ENCODE measurements at places on chromosomes 11 and 22.
A peak's percentile ranks its signal among the peaks of the same experiment; 100 is the strongest.

DNA sequence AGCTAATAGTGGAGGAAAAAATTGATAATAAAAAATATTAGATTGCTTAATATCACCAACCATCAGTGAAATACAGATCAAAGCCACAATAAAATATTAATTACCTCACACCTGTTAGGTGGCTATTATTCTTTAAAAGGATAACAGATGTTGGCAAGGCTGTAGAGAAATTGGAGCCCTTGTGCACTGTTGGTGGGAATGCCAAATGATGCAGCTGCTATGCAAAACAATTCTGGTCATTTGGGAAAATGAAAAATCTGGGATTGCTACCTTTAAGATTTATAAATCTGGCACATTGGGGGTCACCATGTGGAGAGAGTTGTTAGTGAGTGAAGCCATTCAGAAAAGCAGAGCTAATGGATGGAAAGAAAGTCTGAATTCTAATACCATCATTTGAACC is 143.4 kb downstream of the FCHSD2 start:
- peak; percentile 30 for DNase-seq

- DNase-seq = no peak
Observed at GRCh38 chr11:66867425-66868040, 10.7 kb downstream of the LRFN4 start.

DNA sequence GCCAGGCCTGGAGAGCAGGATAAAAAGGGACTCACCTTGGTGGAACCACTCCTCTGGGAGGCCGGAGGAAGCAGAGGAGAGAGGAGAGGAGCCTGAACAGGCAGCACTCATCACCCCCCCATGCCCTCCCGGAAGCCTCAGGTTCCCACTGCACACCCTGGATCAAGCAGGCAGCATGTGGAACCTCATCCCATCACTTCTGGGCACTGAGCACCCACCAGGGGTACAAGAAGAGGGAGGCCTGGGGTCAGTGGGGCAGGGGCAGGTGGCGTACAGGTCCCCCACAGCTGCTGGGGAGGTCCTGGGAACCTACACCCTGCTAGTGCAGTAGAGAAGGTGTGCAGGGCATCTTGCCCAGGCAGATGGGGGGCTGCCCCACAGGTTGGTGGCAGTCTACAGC is 35.1 kb upstream of the TXNRD2 start:
- DNase-seq = no peak

- no peak for DNase-seq
Observed at GRCh38 chr22:50729391-50730012, 8.5 kb upstream of the ACR start.

- no peak for DNase-seq
Observed at GRCh38 chr11:114664641-114665040, 13.7 kb upstream of the NXPE2 start.

- DNase-seq = no peak
Observed at GRCh38 chr22:49380095-49380827, 447.4 kb downstream of the BRD1 start.

DNA sequence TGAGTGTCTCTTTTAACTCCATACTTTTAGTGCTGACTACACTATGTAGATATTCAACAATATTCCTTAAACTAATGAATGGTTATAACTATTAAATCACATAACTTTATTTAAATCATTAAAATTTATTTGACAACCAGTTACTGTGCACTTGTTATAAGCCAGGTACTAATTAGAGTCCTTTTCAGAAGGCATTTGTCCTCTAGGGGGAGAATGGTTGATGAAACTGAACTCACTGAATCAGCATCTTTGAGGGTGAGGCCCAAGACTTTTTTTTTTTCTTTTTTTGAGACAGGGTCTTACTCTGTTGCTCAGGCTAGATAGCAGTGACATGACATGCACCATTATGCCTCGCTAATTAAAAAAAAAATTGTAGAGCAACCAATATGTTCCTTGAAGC is 515.6 kb upstream of the CCDC90B start:
- no peak for DNase-seq

- DNase-seq = no peak
Observed at GRCh38 chr11:69352715-69353319, 58.9 kb downstream of the MYEOV start.

GRCh38 chr11:82675838-82676237 is 57.8 kb downstream of the FAM181B start:
- peak; percentile 80 for DNase-seq

- no peak for DNase-seq
Observed at GRCh38 chr11:70419307-70420007, 21.1 kb downstream of the CTTN start.

DNA sequence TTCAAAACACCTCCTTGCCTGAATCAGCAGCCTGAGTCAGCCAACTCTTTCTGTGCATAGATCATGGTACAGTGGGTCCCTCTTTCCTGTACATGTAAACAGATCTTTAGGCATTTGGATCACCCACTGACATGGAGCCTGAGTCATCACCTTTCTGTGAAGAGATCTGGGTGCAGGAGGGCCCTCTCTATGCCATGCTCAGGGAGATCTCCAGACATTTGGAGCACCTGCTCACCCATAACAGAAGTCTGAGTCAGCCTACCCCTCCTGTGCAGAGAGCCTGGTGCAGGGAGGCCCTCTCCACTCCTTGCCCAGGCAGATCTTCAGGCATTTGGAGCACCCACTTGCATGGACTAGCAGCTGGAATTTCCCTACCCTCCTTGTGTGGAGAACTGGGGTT is 56.2 kb upstream of the GLYAT start:
- DNase-seq = no peak

DNA sequence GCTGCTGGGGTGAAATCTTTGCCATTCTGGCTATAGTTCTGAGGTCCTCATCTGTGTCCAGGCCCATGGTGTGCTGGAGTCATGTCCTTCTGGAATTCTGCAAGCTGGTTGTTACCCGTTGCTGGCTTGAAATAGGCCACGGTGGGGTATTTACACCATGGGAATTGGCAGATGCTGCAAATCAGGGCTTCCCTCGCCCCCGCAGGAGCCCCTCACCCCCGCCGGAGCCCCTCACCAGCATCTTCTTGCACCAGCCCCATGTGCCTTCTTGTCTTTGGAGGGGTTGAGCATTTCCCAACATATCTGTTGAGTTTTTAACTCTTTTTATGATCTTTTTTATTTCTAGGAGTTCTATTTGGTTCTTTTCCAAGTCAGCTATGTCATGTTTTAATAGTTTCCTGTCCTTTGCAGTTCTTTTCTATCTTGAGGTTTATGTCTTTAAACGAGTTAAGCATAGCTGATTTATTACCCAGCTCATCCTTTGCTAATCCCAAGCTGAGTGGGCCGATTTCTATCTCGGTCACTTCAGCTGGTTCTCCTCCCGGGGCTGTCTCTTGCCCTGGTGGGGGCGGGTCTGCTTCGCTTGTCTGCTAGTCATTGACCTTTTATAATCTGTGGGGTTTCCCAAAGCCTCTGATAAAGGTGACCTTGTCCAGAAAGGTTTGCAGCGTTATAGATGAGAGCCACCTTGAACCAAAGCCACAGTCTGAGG is 17.6 kb downstream of the ANO1 start:
- DNase-seq = no peak

GRCh38 chr11:117606211-117606610 is 190.8 kb downstream of the DSCAML1 start:
- DNase-seq = no peak

DNA sequence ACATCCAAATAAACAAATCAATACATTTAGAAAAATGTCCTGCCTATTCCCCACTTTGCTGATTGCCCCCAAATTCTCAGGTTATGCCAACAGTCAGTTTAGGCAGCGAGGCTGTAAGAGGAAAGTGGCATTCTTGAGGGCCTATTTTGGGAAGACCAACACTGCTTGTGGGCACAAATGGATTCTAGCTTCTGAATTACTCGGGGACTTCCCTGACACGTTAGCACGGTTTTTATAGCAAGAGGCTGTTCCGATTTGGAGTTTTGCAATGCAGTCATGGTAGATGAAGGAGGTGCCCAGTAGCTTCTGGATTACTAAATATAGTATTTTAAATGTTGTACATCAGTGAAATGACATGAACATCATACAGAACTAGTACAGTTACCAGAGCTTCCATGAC is 13.1 kb downstream of the RCN1 start:
- DNase-seq = no peak

DNA sequence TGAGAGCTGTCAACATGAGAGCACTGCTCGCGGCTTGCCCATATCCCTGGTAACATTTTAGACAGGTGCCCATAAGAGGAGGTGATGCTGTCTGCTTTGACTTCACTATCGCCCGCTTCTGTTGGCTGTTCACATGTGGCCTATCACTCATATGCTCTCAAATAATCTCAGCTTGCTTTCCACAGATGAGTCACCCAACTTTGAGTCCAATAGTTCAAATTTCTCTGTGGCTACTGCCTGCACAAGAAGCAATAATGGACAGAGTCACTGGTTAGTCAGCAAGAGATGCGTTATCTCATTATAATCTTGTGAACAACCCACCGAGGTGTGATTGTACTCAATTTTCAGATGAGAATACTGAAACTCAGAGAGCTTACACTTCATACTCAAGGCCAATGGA is 1714.1 kb downstream of the LRRC4C start:
- no peak for DNase-seq

DNA sequence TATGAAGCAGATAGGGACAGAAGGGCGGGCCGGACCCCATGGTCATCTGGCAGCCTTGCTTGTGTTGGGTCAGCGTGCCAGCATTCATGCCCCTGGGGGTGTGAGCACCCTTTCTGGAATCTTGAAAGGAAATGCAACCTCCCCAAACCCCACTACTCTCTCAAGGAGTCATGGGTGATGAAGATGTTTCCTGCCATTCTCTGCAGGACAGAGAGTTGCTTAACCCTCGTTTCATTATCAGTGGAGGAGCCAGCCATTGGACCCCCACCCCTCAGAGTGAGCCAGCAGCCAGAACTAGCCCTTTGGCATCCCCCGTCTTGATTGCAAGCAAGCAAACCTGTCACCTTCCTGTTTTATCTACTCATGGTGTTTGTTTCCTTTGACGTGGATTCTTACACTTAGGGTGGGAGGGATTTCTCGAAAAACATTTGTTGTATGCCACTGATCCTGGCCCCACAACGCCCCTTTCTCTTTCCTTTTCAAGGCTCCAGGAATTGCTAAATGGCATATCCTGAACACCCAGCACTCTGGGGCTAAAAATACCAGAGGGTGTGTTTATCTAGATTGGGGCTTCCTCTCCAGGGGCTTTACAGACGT is 258.3 kb downstream of the ETS1 start:
- no peak for DNase-seq

- DNase-seq = no peak
Observed at GRCh38 chr22:26768952-26769351, 111.6 kb downstream of the MIAT start.

DNA sequence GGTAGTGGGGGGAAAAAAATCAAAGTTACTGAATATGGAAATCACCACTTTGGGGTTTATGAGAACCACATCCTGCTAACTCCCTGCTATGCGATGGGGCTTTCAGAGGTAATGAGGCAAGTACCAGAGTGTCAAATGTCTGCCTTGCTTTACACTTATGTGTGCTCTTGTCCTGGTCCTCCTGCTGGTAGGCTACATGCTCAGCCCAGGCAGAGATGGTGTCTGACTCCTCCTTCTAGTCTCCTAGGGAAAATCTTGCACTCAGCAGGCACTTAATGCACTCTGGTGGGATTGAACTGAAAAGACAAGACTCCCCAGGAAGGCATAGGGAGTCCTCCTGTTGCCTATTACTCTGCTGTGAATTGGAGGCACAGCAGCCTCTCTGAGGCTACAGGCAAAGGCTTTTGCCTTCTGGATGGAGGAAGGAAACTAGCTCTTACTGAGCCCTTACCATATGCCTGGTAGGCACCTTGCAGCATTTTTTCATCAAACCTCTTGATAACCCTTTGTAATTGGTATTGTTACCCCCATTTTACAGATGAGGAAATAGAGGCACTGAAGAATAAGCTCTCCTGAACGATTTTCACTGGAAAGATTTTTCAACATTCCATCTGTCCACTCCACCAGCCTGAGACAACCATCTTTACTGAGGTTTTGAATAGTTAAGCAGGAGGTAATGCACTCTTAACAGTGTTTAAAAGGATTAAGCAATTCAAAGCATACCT is 132.1 kb upstream of the PAX6 start:
- no peak for DNase-seq

DNA sequence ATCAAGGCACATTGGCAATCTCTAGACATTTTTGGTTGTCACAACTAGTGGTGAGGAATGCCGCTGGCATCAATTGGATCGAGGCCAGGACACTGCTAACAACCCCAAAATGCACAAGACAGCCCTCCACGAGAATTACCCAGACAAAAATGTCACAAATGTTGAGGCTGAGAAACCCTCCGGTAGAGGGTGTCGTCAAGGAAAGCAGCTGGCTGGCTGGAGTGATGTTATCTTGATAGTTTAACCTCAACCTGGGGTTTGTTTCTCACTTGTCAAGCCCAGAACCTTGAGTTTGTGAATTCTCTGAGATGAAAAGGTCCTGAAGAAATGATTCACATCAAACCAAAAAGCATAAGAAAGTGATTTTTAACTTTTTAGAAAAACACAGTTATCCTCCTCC is 21.1 kb upstream of the TMPRSS13 start:
- peak; percentile 40 for DNase-seq

DNA sequence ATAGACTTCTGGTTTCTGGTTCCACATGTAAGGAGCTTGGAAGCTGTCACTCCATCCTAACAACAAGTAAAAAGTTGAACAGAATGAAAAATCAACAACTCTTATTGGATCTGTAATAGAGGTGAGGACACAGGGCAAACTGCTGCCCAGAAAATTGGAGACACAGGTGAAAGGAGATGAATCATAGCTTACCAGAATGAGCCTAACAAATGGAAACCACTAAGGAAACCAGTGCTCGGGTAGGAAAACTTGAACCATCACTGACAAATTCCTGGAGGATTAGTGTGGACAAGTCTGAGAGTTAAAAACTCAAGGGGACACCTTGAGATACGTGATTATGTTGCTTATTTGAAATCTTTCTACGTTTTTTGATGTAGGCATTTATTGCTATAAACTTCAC is 52.1 kb downstream of the GDPD4 start:
- no peak for DNase-seq

DNA sequence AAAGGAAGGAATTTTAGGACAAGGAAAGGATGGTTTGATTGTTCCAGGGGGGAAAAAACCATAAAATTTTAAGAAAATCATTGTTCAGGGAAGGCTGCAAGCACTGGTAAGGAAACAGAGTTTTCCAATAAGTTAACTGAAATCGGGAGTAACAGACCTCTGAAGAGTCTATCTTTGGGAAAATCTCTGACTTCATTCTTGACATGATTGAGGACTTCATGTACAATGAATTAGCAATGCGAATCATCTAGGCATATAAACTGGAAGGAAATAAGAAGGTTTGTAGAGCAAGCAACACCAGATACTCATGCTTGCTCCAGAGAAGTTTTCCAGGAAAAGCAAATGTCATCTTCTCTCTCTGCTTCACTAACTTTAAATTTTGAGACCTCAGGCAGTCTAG is 18.5 kb downstream of the APLP2 start:
- DNase-seq = no peak
